ENCODE measurements at places on chromosomes 2 and 18. TPM values are rescaled to one million over a fixed set of nuclear protein-coding genes. Genes with fewer than 3 reads are reported as not detected.

TUBB8B gene
- total RNA-seq, result not detected

IER3IP1 gene
- total RNA-seq, result 11.7 TPM

GKN2 gene
- total RNA-seq, result not detected

UGT1A1 gene
- total RNA-seq, result not detected

- H3K27ac ChIP-seq, result no peak overlapping the region
- H3K36me3 ChIP-seq, result peaks cover 4% of the 10 kb centered on the region
- H3K4me3 ChIP-seq, result no peak overlapping the region
- H3K4me1 ChIP-seq, result peaks cover 3% of the 10 kb centered on the region
- DNase-seq, result no peak
These were observed 81.5 kb downstream of the SEMA4F start for GRCh38 chr2:74735564-74735963.

DNA sequence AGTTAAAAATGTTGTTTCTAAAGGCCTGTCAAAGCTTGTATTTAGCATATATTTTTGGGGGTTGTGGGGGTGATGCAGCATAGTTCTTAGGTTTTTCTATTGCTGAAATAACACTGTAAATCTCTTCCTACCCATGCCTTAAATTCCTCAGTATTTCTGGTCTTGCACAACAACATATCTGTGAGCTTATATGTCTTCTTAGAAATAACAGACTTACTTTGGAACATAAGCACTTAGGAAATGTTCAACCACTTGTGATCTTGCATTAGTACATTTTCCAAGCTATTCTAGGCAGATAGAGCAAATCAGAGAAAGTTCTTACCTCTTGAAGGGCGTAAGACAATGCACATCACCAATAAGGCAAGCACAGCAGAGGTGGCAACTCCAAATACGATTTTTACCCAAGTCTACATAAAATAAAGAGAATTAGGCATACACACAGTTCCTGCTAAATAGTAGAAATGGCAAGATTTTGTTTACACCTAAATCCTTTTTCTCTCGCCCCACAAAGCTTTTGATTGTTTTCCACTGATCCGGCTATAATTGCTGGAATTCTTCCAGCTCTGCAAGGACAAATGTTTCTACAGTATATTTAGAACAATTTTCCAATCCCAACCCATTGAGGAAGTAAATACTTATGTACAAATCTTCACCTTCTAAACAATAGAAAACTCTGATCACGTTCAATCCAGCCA lies 512 bp downstream of the FAP start:
- no peaks in the 10 kb centered on the region for H3K36me3 ChIP-seq
- no peak overlapping the region for H3K27ac ChIP-seq
- peaks cover 43% of the 10 kb centered on the region for H3K27me3 ChIP-seq
- H3K4me3 ChIP-seq, result no peak overlapping the region

GRCh38 chr2:199261936-199262335 lies 195.8 kb downstream of the SATB2 start:
- DNase-seq, result no peak
- H3K4me1 ChIP-seq, result no peaks in the 10 kb centered on the region
- no peak overlapping the region for H3K27ac ChIP-seq
- H3K36me3 ChIP-seq, result no peaks in the 10 kb centered on the region
- no peaks in the 10 kb centered on the region for H3K27me3 ChIP-seq
